H54 (cell line): ENCODE measurements at places on chromosomes 3 and 15.
A peak's percentile ranks its signal among the peaks of the same experiment; 100 is the strongest.

- no peak for DNase-seq
These were observed 71.4 kb upstream of the HERC1 start for GRCh38 chr15:63905131-63905530.

- peak; percentile 72 for DNase-seq
These were observed at the start of gene DOCK3 for GRCh38 chr3:50674349-50675178. Gene DOCK3, plus strand, starts transcription at chr3:50674927. Its CDS starts 337 bp downstream, at chr3:50675264.

DNA sequence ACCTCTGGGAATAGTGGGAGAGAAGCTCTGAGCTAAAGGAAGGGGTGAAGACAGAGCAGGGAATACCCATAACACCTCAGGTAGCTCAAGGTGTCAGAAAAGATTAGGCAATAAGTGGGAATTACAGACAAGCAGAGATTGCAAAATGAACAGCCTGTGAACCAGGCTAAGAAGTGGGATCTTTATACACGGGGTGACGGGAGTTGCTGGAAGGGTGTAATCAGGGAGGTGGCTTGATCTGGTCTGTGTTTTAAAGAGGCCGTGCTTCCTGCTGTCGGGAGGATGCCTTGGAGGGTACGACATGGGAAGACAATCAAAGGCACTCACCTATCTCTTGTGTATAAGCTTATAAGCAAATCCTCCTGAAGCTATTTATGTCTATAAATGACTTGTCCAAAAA, 216.3 kb downstream of the CLSTN2 start:
- DNase-seq: no peak

GRCh38 chr3:110576960-110577359, 494.7 kb upstream of the NECTIN3 start:
- peak; percentile 10 for DNase-seq

- DNase-seq: peak; percentile 47
These were observed 135.4 kb downstream of the RAB11A start for GRCh38 chr15:66004618-66005262.

- no peak for DNase-seq
These were observed 159.8 kb downstream of the RBMS3 start for GRCh38 chr3:29440413-29441305.

- DNase-seq: no peak
These were observed 54.7 kb downstream of the B3GNT5 start for GRCh38 chr3:183307749-183308148.

GRCh38 chr3:162641907-162642306, 1145.3 kb downstream of the OTOL1 start:
- DNase-seq: no peak

GRCh38 chr3:175222356-175222755, 363.2 kb downstream of the NAALADL2 start:
- DNase-seq: no peak

DNA sequence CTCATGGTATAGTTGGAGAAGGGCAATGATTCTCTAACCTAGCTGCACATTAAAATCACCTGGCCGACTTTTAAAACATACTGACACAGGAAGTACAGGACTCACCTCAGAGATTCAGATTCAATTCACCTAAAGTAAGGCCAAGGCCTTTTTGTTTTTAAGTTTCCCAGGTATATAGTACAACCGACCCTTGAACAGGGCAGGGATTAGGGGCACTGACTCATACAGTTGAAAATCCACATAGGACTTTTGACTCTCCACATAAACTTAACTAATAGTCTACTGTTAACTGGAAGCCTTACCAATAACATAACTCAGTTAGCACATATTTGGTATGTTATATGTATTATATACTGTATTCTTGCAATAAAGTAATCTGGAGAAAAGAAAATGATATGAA, 129.5 kb upstream of the ABI3BP start:
- no peak for DNase-seq

- DNase-seq: no peak
These were observed 106.6 kb downstream of the APBA2 start for GRCh38 chr15:28992336-28992864.

- DNase-seq: no peak
These were observed 516.9 kb upstream of the GOLIM4 start for GRCh38 chr3:168612671-168613070.

DNA sequence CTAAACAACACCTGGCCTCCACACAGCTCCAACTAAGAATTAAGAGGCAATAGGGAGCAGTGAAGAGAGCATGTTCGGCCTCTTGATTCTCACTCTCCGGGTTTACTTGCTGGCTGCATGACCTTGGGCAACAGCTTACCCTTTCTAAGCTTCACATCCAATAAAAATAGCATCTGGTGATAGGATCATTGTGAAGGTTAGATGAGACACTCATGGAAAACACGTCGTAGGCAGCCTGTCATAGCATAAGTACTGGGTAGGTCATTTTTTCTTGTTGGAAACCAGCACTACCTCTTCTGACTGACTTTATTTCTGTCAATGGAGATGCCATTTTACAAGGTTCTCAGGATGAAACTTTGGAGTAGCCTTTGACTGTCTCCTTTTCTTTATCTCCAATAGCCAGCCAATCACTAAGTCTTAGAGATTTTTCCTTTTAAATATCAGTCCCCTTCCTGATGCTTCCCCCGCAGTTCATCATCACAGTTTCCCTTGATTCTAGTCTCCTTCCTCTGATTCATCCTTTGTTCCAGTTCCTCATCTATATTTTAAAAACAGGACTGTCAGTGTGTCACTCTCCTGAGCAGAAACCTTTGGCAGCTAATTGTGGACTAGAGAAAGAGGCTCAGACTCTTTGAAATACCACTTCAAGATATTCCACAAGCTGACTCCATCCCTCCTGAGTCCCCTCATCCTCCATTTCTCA, 271.5 kb downstream of the SLC9A9 start:
- DNase-seq: no peak

DNA sequence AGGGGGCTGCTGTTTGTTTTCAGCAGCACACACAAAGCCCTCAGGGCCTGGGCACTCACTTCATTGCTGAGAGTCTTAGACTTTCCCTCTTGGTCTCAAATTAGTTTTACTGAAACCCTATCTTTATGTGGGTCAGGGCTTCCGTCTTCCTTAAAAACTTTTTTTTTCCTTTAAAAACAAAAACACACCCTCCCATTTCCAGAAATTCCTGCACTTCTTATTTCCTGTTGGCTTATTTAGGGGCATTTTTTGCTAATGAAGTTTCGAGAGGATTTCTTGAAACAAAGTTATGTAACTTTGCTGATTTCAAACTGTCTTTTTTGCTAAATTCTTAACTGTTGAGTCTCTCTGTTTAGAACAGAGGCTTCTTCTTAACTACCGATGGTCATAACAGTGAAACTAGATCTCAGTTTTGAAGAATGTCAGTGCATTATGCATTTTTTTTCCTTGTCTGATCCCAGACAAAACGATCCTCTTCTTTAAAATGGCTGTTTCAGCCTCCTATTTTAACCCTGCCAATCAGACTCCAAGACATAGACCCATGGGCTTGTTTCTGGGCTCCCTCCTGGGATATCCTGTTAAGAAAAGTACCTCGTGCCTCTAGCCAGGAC, 23.3 kb downstream of the ANAPC13 start:
- no peak for DNase-seq

- no peak for DNase-seq
These were observed 109.8 kb upstream of the TSPAN3 start for GRCh38 chr15:77180757-77181156.
